ENCODE measurements at places on chromosomes 3 and 15. TPM values are rescaled to one million over a fixed set of nuclear protein-coding genes. Genes with fewer than 3 reads are reported as not detected.

The NAALADL2 gene
- total RNA-seq, result 1.2 TPM

GRCh38 chr3:184386047-184386806 lies 6.4 kb downstream of the CHRD start:
- peaks cover 7% of the 10 kb centered on the region for H3K4me1 ChIP-seq
- H3K27ac ChIP-seq, result no peak overlapping the region
- peaks cover 30% of the 10 kb centered on the region for H3K27me3 ChIP-seq
- no peak overlapping the region for H3K4me3 ChIP-seq

DNA sequence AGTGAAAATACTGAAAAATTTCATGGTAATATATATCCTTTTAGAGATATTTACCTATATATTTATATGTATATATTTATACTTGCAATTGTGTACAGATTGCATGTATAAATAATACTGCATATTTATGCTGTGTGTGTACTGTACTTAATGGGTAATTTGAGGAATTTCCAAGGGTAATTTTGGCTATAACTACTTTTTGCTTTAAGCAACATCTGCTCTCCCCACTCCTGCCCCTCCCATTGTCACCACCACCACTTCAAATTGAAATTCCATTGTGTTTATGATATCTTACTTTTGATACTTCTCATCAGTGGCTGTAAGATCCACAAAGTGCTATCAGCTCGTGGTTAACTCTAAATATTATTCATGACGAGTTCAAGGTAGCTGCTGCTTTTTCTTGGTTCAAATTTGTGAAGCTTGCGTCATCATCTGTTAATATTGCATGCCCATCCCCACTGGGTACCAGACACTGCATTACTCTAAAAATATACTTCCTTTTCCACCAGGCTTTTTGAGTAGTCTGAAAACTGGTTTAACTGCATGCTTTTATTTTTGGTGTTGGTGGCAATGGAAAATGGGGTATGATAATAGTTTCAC lies 91.7 kb upstream of the MITF start:
- no peaks in the 10 kb centered on the region for H3K27me3 ChIP-seq
- H3K4me1 ChIP-seq, result no peaks in the 10 kb centered on the region
- H3K27ac ChIP-seq, result no peak overlapping the region
- no peak for DNase-seq

- H3K4me3 ChIP-seq, result no peak overlapping the region
- no peaks in the 10 kb centered on the region for H3K4me1 ChIP-seq
- no peak overlapping the region for H3K27ac ChIP-seq
- no peaks in the 10 kb centered on the region for H3K27me3 ChIP-seq
Observed at GRCh38 chr15:73908030-73908821, 18.0 kb upstream of the LOXL1 start.

Data from CD4-positive, alpha-beta T cell (primary cell).